Gastrocnemius medialis (tissue), 4 donors: ENCODE measurements at places on chromosomes 1 and 21.
A peak's percentile ranks its signal among the peaks of the same experiment; 100 is the strongest.

- H3K27ac ChIP-seq, result peak overlapping the region; percentile 85
- H3K27me3 ChIP-seq, result no peaks in the 10 kb centered on the region
- peaks cover 17% of the 10 kb centered on the region for H3K4me1 ChIP-seq
- peak overlapping the region; percentile 63 for H3K4me3 ChIP-seq
These were observed 572 bp downstream of the LPGAT1 start for GRCh38 chr1:211830055-211830327.

DNA sequence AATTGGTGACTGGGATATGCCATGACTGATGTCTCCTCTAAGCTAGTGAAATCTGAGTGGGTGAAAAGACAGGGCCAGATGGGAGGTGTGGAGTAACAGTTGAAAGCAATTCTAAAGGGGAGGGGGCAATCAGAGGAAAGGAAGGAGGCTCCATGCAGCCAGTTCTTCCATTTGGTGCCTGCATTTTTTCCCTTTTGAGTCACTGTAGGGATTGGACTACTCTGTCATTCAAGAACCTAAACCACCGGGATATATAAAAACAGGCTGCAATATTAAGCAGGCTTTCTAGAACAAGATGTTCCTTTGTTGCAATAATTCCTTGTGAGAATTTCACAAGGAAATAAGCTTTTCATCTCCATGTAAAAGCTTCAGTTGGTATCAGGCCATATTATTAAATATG, 18.3 kb downstream of the CLIC6 start:
- no peaks in the 10 kb centered on the region for H3K36me3 ChIP-seq
- peak; percentile 29 for DNase-seq
- no peak overlapping the region for H3K4me3 ChIP-seq
- peak overlapping the region; percentile 58 for H3K27ac ChIP-seq
- no peaks in the 10 kb centered on the region for H3K27me3 ChIP-seq

GRCh38 chr1:218763538-218763937, 410.1 kb upstream of the LYPLAL1 start:
- no peak for DNase-seq
- no peaks in the 10 kb centered on the region for H3K4me1 ChIP-seq
- no peak overlapping the region for H3K4me3 ChIP-seq

DNA sequence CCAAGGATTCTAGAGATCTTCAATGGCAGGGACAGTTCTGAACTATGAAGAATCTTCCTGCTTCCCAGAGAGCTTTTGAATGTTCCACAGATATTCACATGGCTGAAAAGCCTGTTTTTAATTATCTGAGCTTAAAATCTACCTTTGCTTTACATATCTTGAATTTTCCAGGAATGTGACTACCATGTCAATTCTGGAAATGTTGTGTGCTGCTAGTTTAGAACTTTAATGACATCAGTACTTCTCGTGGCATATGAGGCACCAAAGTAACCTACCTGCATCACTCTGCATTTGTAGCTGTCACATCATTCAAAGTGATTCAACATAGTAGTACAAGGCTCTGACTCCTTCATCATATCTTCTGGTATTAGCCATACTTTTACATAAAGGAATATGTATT, 122.7 kb upstream of the NFIA start:
- no peak for DNase-seq
- H3K27ac ChIP-seq, result no peak overlapping the region
- no peak overlapping the region for H3K4me3 ChIP-seq

GRCh38 chr21:15687208-15687607, 42.6 kb upstream of the USP25 start:
- no peaks in the 10 kb centered on the region for H3K4me1 ChIP-seq
- H3K27me3 ChIP-seq, result no peaks in the 10 kb centered on the region
- no peaks in the 10 kb centered on the region for H3K36me3 ChIP-seq
- H3K4me3 ChIP-seq, result no peak overlapping the region
- DNase-seq, result no peak

DNA sequence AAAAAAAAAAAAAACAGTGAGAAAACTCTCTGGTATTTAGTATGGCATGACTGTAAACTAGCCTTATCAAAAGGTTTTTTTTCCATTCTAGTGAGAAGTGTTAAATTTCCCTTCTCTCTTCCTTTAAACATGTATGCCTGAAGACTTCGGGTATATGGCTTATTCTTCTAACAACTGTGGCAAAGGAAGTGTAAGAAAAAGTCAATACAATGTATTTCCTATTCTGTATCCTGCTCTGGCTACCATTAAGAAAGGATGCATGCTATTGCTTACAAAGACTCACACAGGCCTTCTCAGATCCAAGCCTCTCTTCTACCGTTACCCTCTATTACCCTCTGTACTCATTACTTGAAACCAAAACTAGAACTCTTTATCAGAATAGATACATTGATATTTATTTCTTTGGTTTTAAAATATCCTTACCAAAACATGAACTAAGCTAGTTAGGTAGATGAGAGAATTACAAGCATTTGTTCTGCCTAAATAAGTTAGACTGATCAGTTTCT, 8.4 kb downstream of the CEPT1 start:
- no peak overlapping the region for H3K4me3 ChIP-seq
- peaks cover 33% of the 10 kb centered on the region for H3K36me3 ChIP-seq
- DNase-seq, result no peak
- no peak overlapping the region for H3K27ac ChIP-seq
- H3K27me3 ChIP-seq, result no peaks in the 10 kb centered on the region

DNA sequence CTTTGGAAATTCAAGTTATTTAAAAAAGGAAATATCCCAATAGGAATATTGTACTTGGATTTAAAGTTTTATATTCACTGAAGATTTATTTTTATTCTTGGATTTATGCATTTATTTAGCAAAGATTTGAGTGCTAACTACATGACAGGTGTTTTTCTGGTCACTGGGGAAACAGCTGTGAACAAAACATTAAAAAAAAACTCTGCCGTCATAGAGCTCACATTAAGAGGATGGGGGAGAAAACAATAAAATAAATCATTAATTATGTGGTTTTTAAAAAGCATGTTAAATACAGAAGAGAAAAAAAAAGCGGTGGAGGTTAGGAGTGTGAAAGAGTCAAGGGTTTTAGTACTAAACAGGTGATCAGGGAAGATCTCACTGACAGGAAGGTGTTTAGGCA, 149.9 kb downstream of the GALNT2 start:
- H3K27me3 ChIP-seq, result no peaks in the 10 kb centered on the region
- H3K4me1 ChIP-seq, result peaks cover 57% of the 10 kb centered on the region
- H3K27ac ChIP-seq, result peak overlapping the region; percentile 77
- H3K36me3 ChIP-seq, result no peaks in the 10 kb centered on the region
- H3K4me3 ChIP-seq, result no peak overlapping the region
- no peak for DNase-seq

DNA sequence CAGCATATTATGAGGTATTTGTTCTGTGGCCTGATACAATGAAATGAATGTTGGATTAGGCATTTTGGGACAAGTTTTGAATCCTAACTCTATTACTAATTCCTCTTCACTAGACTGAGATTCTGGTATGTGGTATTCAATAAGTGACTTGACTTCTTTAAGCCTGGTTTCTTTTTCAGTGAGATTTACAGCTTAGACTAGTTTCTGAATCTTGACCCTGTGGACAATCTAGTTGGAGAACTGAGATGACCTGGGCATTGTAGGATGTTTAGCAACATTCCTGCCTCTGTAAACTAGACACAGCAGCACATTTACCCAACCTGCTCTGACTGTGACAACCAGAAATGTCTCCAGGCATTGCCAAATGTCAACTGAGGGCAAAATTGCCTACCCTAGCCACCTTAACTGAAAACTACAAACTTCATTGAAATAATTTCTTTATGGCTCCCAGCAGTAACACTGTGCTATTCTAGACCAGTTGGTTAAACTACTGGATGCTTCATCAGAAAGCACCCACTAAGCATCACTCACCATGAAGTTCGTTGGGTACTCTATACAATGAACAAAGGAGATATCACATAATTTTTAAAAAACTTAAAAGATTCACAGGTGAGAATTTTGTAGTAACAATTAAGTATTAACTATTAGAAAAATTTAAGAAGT, 16.8 kb downstream of the PTPRC start:
- no peak overlapping the region for H3K4me3 ChIP-seq
- DNase-seq, result no peak
- H3K27ac ChIP-seq, result no peak overlapping the region
- no peaks in the 10 kb centered on the region for H3K27me3 ChIP-seq
- H3K4me1 ChIP-seq, result no peaks in the 10 kb centered on the region

- H3K27ac ChIP-seq, result no peak overlapping the region
- DNase-seq, result no peak
- no peaks in the 10 kb centered on the region for H3K27me3 ChIP-seq
- H3K4me1 ChIP-seq, result no peaks in the 10 kb centered on the region
These were observed 32.4 kb downstream of the SESN2 start for GRCh38 chr1:28291711-28292110.
